ENCODE measurements at places on chromosomes 2 and 18.

DNA sequence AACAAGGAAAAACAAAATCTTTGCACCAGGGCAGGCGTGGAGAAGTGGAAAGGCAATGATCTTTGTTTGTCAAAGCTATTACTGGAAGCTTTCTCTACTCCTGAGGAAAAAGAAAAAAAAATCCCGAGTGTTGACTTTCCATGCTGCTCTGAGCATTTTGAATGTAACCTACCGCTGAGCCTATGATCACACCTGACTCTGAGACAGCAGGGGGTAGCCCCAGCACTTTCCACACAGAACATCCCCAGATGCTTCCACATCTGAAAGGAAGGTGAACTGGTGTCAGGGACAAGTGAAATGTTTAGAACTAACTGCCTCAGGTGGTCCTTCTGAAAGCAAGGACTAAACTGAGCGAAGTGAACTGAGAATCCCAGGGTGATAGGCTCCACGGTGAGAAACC lies 1315.1 kb upstream of the DDX18 start:
- ATAC-seq, result no peak

GRCh38 chr18:30439174-30439573 lies 603.4 kb downstream of the DSC3 start:
- no peak for ATAC-seq

- peak; percentile 85 for ATAC-seq
Observed at GRCh38 chr18:6482198-6482977, 67.7 kb upstream of the L3MBTL4 start.

DNA sequence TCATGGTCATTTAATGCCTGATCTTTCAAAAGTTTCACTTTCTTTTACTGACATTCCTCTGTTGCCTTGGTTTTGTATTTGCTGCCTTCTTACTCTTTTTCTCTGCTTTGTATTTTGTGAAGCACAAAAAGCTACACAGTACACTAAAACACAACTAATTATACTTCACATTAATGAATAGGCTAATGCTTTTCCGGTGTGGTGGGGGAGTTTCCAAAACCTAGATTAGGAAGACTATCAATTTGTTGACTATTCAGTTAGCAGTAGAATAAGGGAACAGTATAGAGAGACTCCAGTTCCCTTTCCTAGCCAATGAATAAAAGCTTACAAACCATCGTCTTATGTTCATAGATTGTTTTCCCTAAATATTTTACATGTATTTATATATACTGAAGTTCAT lies 468.3 kb downstream of the SPAG16 start:
- no peak for ATAC-seq

DNA sequence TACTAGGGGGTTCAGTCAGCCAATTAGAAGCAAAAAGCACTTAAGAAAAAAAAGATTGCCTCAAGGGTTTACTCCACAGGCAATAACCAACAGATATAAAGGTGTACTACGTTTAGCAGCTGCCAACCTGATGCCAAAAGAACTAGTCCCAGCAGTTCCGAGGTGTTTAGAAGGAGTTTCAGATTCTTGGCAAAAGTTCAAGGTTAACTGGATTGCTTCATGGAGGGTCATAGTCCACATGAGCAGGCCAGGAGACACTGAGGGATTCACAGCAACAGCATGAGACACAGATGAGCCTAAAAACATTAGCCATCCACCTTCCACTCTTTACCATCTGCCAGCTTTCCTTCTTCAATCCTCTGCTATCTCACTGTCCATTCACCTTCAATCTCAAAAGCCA lies 4.9 kb upstream of the DNAH7 start:
- ATAC-seq, result no peak

DNA sequence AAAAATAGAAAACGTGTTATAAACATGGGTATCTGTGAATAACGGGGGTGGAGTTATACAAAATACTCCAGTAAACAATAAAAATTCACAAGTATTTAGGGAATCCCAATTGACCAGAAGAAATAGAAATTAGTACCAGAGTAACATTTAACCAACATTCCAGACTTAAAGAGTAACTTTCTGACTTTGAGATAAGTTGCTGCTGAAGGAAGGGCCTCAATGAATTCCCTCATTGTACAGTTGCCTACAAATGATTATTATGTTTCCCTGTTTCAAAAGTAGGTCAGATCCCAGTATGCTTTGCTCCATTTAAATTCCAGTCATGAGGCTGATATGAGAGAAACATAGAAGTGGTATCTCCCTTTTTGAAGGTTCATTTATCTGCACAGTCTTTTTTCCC lies 88.3 kb upstream of the KCNH7 start:
- no peak for ATAC-seq

DNA sequence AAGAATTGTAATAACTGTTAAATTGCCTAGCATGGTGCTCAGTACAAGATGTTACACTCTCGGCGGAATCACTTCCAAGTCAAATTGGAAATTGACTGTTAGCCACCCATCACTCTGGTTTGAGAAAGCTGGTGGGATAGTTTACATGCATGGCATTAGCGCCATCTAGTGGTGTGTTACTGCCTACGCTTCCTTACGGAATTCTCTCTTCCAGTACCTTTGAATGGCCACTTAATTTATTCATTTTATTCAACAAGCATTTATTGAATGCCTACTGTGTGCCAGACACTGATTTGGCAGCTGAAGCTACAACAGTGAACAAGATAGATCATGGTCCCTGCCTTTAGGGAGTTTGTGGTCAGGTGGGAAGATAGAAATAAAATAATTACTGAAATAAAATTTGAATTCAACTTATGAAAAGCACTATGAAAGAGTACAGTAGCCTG lies 171.2 kb downstream of the TMEM247 start:
- peak; percentile 71 for ATAC-seq

DNA sequence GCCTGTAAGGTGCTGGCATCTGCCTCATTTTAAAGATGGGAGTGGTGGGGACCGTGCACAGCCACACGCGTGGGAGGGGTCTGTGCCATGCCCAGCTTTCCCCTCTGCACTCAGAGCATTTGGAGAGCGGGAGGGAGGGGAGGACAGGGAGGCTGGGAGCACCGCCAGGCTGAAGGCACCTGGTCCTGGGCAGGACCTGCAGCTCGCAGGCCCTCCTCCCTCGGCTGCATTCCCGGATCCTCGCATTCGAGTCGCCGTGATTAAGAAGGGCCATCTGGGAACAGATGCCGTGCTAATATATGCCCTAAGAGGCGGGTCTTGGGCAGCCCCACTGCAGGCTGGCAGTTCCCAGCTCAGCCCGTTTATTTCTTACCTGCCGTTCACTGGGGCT lies 84.0 kb downstream of the PTGR3 start:
- ATAC-seq, result no peak

- ATAC-seq, result no peak
Observed at GRCh38 chr2:24501813-24502212, 10.8 kb downstream of the NCOA1 start.

DNA sequence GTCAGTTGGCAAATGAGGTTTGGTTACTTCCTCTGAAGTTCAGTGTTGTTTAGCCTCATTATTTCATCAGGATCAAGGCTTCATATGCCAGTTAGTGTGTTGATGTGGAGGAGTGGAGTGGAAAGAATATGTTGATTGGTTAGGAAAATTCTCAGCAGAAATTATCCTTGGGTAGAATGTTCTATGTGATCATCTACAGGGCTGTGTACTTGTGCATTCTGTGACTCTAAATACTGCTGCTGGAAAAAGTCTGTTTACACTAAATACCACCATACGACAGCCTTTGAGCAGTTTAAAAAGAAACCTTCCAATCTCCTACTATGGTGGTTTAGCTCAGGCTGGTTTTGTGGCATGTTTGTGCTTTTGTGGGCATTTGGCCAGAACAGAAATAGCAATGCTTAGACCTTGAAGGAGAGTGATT lies 25.8 kb downstream of the CAB39 start:
- no peak for ATAC-seq

- no peak for ATAC-seq
Observed at GRCh38 chr2:66565291-66565690, 130.4 kb downstream of the MEIS1 start.
